Pulmonary artery endothelial cell (primary cell): ENCODE measurements at places on chromosomes 12 and 14. TPM values are rescaled to one million over a fixed set of nuclear protein-coding genes. Genes with fewer than 3 reads are reported as not detected.

Gene OR4N2
- total RNA-seq: not detected in 2 replicates

Gene MYF5
- not detected in 2 replicates for total RNA-seq

- DNase-seq: no peak
Measured at GRCh38 chr14:65753061-65753460, 340.5 kb downstream of the FUT8 start.

GRCh38 chr12:46492471-46493085 lies 120.0 kb upstream of the SLC38A2 start:
- peak; percentile 96 for DNase-seq

DNA sequence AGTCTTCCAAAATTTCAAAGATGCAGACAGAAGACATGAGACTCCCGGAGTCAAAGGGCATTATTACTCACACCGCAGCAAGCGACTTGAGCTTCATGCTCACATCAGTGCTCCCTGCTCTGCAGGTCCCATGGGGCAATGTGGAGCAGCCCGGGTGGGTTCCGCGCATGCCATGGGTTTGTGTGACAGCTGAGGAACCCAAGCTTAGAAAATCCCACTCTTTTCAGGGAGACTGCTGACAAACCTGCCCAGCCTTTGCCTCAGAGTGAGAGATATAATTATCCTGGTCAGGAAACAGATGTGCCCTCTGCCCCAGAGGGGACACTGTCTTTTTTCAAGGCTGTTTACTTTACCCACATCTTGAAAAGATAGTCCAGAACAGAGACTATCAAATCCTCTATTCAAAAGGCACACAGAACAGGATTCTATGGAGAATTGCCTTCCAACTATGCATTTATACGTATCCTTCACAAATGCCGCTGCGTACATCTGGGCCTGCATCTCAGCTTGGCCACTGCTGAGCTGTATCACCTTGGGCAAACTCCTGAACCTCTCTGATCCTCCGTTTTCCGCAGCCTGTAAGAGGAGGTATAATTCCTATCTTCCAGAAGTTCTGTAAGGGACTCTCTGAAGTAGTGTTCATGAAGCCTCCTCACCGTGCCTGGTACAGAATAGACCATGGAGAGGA lies 16.0 kb downstream of the C14orf132 start:
- no peak for DNase-seq
